Fibroblast of skin of left biceps (primary cell): ENCODE measurements at places on chromosomes 3 and 15.

- no peak for DNase-seq
These were observed 2.3 kb upstream of the TMPRSS7 start for GRCh38 chr3:112032098-112032731.

DNA sequence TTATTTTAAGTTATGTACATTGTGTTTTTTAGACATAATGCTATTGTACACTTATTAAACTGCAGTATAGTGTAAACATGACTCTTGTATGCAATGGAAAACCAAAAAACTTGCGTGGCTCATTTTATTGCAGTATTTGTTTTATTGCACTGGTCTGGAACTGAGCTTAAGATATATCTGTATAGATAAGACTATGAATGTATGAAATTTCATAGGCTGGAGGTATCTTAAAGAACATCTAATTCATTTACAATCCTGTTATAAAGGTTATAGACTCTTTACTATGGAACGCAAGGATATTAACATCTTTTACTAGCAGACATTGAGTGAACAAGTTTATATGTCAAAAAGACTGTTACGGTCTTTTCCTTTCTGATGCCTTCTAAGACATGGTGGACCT, 459.4 kb downstream of the IL5RA start:
- no peak for DNase-seq

GRCh38 chr15:72770673-72771328, 12.8 kb downstream of the ADPGK start:
- DNase-seq, result no peak

DNA sequence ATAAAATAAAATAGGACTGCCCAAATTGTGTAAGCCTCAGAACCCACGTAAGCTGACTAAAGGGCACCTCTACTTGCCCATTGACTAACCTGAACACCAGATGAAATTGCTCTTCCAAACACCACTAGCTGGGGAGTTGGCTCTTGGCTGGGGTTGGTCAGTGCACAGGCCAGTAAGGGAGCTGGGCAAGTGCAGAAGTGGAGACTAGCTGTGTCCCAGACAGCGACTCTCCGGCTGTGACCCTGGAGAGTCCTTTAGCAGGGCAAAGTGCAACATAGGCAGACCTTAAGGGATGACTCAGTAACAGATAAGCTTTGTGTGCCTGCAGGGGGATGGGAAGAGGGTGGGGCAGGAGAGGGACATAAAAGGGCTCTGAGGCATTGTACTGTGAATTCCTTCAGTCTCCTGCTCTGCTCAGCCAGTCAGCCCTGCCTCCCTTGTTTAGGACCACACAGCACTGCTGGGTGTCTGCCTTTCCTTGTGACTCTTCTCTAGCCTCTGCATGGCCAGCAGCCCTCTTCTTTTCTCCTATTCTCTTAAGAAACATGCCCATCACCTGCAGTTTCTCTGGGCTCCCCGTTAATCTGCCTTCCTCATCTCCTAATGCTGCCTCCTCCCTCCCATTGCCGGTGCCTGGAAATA, 13.2 kb downstream of the NR1I2 start:
- DNase-seq, result no peak

DNA sequence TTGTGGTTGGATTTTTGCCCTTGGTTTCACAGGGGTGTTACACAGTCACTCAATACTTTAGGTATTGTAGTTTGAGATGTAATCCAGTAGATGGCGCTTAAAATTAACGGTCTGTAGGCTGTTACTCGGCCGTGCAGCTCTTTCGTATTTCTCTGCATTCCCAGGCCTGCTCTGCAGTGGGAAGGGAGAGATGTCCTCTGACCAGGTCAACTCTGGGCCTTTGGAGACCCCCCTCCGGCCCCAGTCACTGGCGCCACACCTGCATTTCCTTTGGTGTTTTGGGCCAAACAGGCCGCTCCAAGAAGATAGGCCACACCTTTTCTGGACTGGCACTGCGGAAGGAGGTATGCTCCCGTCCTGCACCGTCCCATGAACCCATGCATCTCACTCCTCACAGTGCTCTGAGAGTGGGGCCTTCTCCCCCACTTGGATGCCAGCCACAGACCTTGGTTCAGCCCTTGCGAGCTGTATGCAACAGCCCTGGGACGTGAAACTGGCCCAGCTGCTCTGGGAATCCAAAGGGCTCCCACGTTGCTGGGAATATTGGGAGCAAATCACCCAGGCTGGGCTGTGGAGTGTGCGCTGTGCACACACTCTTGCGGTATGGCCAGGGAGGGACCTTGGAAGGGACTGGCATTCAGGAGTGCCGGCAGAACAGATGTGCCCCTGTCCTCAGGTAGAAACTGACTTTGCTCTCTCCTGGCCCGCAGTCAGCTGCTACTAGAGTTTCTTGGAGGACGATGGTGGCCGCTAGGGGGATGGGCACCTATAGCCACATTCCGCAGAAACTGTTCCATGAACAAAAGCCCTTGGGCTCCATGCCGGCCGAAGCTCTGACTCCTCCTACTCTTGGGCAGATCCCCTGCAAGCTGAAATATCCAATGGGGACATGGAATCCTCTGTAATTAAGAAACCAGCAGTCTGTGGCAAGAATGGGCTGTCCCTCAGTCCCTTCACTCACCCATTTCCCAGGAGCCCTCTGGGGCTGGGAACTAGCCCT, 410.5 kb upstream of the CADM2 start:
- DNase-seq, result peak; percentile 0

DNA sequence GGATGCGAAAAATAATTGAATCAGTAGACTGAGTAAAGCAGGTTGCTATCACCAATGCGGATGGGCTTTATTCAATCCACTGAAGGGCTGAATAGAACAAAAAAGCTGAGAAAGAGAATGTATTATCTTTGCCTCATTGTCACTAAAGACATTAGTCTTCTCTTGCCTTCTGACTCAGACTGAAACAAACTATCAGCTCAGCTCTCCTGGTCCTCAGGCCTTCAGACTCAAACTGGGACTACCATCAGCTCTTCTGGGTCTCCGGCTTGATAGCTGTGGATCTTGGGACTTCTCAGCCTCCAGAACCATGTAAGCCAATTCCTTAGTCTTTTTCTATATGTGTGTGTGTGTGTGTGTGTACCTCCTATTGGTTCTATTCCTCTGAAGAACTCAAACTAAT, 12.6 kb downstream of the IFT57 start:
- DNase-seq, result no peak

DNA sequence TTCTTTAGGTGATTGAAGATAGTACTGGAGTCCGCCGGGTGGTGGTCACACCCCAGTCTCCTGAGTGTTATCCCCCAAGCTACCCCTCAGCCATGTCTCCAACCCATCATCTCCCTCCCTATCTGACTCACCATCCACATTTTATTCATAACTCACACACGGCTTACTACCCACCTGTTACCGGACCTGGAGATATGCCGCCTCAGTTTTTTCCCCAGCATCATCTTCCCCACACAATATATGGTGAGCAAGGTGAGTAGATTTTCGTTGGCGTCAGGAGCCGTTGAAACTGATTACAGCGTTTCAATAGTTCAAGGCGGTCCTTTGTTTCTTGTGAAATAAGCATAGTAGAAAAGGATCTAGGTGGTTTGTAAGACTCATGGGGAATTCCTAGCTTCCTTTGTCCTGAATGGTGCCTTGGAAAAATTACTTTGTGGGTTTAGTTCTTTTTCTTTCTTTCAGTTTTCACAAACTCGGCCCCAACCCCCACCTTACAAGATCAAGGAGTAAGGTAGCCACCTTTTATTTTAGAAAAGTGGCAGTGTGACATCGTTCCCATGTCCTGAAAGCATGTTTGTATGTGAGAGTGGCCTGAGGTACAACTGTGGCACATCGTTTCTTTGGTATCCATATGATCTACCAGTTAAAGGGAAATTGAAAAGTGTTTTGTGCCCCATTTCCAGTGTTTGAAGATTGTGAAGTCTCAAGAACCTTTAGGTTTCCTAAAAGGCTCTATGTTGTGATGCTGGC, 200.6 kb downstream of the GHSR start:
- no peak for DNase-seq

DNA sequence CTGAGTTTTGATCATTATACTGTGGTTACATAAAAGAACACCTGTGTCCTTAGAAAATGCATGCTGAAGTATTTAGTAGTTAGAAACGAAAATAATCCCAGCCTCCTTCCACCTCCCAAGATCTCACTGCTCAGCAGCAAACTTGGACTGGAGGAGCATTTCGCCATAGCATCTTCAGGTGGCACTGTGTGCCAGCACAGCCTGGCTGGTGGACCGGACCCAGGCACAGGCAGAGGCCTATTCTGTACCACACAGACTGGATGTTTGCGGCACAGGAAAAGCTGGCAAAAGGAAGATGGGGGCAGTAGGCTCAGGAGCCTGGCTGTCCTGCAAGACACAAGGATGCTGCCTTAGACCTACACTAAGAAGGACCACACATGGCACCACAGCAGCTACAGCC, 10.2 kb downstream of the STIMATE start:
- no peak for DNase-seq

GRCh38 chr15:69934607-69935006, 163.1 kb downstream of the TLE3 start:
- no peak for DNase-seq

GRCh38 chr3:54515441-54516213, 393.3 kb downstream of the CACNA2D3 start:
- DNase-seq, result no peak

- no peak for DNase-seq
These were observed 284.6 kb upstream of the RARB start for GRCh38 chr3:25143356-25144025.

DNA sequence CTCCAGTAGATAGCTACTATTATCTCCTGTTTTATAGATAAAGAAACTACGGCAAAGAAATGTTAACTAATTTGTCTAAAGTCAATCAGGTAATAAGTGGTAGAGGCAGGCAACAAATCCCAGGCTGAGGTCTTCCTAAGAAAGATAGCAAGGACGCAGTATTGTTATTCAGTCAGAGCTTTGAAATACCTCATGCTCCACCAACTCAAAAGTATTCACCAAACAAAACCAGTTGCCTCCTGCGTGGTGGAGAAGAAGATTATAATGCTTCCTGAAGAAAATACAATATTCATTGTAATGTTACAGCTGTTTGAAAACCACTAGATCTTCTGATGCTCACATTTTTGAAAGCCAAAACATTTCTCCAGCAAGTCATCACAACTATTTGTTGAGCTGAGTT, 138.2 kb upstream of the CNTN4 start:
- DNase-seq, result no peak

DNA sequence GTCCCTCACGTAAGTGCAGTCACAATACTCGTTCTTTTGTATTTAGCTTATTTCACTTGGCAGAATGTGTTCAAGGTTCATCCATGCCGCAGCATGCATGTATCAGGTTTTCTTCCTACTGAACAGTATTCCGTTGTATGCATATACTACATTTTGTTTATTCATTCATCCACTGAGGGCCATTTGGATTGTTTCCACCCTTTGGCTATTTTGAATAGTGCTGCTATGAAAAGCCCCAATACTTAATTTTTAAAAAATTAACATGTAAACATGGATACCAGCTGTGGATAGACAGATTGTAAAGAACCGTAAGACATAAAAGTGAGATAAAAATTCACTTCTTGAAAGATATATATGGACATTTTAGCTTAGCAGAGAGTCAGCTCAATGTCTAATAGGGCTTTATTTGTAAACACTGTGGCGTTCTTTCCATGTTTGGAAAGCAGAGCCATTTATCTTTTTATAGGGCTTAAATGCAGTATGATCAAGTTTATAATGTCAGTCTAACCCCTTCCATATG, 115.9 kb downstream of the VPS8 start:
- DNase-seq, result no peak

GRCh38 chr3:50658416-50658815, 16.3 kb upstream of the DOCK3 start:
- DNase-seq, result no peak

GRCh38 chr3:46380471-46381221, 9.9 kb downstream of the CCR5 start:
- DNase-seq, result no peak

GRCh38 chr15:51024735-51025453, 69.8 kb downstream of the TNFAIP8L3 start:
- no peak for DNase-seq

DNA sequence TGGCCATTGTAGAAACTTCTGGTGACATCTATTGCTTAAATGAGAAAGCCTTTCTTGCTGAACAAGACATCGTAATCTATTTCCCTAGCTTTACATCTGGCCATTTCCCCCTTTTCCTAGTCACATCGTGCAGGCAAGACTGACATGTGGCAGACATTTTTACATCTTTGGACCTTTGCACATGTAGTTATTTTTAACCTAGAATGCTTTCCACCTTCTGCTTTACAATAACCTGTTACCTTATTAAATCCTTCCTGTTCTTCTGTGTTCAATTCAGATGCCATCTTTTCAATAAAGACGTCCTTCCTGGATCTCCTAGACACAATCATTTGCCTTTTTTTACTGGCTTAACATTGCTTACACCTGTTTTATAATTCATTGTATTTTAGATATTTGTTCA, 343.3 kb downstream of the DIPK2A start:
- DNase-seq, result no peak

GRCh38 chr3:139309880-139310279, 33.9 kb upstream of the MRPS22 start:
- no peak for DNase-seq

DNA sequence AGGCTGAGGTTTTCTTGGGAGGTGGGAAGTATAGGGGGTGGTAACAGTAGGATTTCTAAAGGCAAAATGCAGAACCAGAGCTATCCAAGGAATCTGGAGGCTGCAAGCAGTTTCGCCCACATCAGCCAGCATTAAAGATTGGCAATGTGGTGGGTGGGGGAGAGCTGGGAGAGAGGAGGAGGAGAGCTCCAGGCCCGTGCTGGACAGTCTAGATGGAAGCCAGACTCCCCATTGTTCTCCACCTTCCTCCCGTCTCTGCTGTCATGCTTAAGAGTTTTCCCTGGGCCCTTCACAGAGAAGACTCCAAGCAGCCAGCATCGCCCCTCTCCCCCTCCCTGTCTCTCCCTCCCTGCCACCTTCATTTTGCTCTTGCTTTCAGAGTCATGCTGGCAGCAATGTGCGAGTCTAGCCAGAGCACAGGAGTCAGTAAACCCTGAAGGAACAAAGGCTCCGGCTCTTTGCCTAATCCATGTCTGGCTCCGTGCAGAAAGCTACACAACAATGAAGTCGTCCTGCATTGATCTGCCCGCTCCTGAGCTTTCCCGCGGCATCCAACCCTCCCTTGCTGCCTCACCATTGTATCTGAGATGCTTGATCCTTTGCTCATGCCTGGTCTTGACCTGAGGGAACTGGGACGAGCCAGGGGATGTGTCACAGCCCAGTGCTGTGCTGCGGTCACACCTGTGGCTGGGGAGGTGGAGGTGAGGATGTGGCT, 282.9 kb downstream of the NTRK3 start:
- no peak for DNase-seq

- DNase-seq, result no peak
These were observed 258.3 kb downstream of the IL5RA start for GRCh38 chr3:2851835-2852234.

GRCh38 chr3:105853801-105854432, 14.9 kb downstream of the CBLB start:
- DNase-seq, result no peak

DNA sequence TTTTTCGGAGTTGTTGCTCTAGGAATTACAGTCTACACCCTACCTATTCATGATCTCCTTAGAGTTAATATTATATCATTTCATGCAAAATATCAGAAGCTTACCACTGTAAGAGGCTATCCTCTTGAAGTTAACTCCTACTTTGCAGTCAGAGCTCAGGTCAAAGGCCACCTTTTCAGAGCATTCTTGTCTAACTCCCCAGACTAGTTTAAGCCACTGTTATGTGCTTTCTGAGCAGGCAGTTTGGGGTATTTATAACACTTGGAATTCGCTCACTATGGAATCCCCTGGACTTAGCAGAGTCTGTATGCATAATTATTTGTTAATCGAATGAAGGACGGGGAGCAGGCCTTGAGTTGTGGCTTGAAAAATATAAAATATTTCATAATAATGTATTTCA, 21.7 kb downstream of the MED12L start:
- no peak for DNase-seq

GRCh38 chr15:50778086-50778485, 12.6 kb upstream of the SPPL2A start:
- DNase-seq, result no peak
